ENCODE measurements at places on chromosomes 2 and 18.

DNA sequence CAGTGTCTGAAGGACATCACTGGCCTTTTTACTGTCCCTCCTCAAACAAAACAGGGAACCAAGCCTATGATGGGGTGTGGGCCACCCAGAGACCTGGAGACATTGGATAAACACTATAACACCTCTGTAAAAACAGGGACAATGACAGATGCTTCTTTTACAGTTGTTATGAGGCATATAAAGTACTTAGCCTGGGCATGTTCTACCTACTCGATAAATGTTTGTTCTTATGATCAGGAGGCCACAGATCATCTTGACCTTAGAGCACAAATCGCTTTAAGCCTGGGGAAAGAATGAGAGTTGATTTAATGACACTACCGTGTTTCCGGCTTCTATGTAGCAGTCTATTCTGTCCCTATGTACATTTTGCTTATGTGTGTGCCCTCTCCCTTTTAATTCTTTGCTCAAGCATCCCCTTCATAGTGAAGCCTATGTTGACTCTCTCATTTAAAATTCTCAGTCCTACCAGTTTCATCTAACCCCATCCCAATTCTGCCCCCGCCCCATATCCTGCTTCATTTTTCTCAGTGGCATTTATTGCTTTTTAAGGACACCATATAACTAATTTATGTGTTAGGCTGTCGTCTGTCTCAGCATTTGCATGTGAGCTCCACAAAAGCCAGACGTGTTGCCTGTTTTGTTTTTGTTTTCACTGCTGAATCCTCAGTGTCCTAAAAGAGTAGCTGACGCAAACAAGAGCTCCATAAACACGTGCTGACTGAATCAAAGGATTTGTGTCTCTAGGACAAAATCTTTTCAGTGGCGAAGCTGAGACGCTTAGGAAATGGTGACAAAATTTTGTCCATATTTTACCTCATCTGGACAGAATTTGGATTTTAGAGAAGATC is 182.3 kb upstream of the ST6GAL2 start:
- no peak for DNase-seq

DNA sequence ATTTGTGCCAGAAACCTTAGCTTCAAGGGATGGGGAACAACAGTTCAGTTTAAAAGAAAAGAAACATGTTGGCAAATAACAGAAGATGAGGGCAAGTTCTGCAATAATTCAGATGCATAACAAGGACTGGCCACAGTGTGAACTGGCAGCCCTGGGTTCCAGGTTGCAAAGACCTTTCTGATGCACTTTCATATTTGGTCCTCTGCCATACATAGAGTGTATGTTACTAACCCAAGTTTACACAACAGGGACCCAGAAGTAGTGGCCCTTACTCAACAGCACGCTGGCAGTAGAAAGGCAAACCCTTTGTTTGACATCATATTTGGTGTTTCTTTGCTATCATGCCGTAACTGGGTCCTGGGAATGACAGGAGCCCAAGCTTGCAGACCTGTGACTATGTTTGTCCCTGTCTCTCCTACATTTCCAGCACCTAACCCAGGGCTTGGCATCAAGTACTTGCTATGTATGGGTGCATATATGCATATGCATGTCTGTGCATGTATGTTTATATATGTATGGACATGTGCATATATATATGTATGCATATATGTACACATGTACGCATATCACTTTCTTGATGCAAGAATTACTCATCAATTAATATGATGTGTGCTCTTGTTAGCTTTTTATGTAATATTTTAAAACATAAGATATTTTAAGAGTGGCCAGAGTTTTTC is 94.3 kb downstream of the MBP start:
- DNase-seq: no peak

DNA sequence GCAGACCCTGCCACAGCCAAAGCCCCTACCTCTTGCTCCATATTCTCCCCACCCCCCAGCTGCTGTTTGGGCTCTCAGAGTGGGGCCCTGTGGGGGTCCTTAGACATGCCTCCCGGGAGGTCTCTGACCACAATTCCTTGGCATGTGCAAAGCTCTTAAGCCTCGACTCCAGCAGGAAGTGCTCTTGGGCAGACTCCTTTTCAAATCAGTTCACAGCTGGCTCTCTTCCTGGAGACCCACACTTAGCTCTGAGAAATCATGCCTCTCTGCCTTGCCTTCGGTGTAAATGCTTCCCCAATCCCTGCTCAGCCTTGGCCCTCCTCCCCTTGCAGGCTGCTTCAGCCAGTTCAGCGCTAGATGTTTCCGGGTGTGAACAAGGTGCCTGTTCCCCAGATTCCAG is 46.9 kb downstream of the NGEF start:
- DNase-seq: no peak

DNA sequence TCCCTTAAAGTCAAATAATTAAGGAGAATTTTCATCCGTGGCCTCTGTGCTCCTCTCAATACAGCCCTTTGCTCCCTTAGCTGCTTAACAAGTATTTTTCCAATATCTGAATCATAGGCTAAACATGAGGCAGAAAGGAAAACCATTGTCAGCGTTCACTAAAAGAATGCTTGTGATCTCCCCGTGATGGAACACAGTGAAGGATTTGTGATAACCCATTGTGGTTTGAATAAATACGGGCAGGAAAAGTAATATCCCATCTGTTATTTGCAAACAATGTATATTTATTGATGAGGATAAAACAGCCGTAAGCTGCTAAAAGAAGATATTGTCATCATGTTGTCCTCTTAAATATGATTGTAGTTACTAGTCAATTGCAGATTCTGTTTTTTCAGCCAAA is 258.1 kb downstream of the NAPG start:
- DNase-seq: no peak

DNA sequence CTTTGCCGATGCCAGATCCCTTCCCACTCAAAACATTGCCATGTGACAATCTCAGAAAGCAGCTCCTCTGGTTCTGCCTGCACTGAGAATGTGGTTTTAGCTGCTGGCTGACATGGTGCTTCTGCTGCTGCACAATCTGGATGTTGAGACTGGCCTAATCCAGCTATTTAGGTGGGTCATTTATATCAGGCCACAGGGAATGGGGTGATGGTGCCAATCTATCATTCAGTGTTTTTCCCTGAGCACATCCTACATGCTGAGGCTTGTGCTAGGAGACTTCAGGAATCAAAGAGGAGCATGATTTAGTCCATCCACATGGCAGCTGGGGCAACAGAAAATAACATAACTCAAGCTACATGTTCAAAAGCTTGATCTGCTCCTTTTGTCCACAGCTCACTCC is 144.7 kb downstream of the CYRIA start:
- no peak for DNase-seq

GRCh38 chr18:13888191-13888716 is 27.1 kb downstream of the MC2R start:
- DNase-seq: no peak

GRCh38 chr18:58649966-58650816 is 21.1 kb upstream of the MALT1 start:
- no peak for DNase-seq

DNA sequence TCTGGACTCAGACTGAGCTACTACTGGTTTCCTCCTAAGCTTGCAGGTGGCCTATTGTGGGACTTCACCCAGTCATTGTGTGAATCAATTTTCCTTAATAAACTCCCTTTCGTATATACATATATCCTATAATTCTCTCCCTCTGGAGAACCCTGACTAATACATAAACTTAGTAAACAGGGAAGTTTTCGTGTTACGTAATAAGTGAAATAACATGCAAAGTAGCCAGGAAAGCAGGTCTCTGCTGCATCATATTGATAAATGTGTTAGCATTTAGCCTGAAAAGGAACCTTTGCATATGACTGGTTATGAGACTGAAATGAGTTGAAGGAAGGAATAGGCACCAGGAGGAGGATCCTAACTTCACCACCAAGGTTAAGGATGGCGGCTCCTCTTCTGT is 527.2 kb upstream of the FAM98A start:
- DNase-seq: no peak

GRCh38 chr18:69246027-69246426 is 154.7 kb upstream of the DOK6 start:
- no peak for DNase-seq

GRCh38 chr2:237858294-237859081 is 935 bp upstream of the RAMP1 start:
- peak; percentile 56 for DNase-seq

- DNase-seq: no peak
These were observed 92.8 kb upstream of the NEDD4L start for GRCh38 chr18:57951117-57951796.

- DNase-seq: no peak
These were observed 207.9 kb downstream of the ARL4C start for GRCh38 chr2:234288974-234289455.

DNA sequence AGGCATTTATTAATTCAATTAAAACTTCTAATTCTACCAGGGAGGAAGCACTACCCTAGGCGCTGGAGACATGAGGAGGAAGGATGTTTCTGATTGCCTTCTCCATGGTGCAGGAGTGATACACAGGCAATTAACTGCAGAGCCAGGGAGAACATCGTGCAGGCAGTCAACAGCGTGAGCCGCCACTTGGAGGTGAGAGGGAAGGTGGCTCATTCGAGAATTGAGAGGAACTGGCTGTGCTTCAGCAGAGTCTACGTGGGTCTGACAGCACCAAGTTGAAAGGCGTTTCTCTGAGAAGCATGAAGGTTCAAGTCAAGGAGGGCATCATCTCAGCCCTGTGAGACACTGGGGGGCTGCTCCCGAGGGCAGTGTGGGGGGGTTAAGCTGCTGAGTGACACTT is 388.7 kb upstream of the MYT1L start:
- DNase-seq: no peak

- no peak for DNase-seq
These were observed 111.3 kb upstream of the SIX2 start for GRCh38 chr2:45120546-45120945.

GRCh38 chr2:240159251-240159839 is 18.9 kb upstream of the OTOS start:
- no peak for DNase-seq

GRCh38 chr18:39299152-39299551 is 1733.6 kb upstream of the CELF4 start:
- no peak for DNase-seq

DNA sequence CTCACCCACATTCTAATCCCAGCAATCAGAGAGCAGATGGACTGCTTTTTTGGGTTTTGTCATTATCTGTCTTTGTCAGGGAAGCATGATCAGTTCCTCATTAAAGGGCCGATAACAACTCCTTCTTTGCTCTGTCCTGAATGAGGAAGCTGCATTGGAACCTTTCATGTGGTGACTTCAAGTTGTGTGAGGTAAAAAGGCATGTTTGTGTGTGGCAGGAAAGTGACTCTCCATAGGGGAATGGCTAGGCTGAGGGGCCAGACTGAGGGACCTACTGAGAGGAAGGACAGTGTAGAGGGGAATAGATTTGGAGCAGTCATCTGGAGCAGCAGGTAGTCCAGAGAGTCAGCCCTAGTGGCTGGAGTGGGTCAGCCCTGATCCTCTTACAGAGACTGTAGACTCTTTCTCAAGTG is 23.6 kb upstream of the LRRTM1 start:
- no peak for DNase-seq

GRCh38 chr2:98975611-98976010 is 39.6 kb upstream of the CRACDL start:
- no peak for DNase-seq

- no peak for DNase-seq
These were observed 255.0 kb downstream of the CAMKMT start for GRCh38 chr2:44616667-44617155.

DNA sequence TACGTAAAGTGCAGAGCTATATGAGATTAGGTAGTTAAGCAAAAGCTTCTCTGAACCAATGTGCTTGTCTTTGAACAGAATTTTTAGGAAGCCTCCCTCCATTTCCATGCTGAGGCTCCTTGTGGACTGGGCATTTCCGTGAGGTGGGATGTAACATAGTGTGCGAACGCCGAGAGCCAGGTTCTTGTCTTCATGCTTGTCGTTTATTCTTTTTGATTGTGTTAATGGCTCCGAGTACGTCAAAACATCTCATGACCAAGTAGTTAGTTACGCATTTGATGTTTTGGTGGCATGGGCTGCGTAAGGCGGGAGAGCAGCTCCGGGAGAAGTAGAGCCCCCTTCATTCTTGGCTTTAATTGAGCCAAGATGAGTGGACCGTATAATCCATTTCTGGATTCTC is 32.9 kb downstream of the DGKD start:
- no peak for DNase-seq

GRCh38 chr2:190927301-190927700 is 46.7 kb downstream of the GLS start:
- no peak for DNase-seq

DNA sequence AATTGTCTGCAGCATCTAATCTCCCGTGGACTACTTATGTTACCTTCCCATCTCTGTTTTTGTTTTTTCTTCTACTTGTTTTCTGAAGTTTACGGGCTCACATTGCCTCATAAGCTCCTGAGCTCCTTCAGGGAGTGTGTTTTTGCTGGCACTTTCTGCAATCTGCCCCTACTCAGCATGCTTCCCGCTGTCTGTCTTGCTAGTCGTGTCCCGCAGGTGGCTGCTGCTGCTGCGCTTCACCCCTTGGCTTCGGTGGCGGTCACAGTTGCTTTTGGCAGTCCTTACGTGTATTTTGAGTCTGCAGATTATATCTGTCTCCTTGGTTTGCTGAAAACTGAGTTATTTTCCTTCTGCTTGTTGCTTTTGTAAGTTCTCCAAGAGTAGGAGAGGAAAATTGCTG is 37.3 kb downstream of the FER1L5 start:
- DNase-seq: peak; percentile 29

DNA sequence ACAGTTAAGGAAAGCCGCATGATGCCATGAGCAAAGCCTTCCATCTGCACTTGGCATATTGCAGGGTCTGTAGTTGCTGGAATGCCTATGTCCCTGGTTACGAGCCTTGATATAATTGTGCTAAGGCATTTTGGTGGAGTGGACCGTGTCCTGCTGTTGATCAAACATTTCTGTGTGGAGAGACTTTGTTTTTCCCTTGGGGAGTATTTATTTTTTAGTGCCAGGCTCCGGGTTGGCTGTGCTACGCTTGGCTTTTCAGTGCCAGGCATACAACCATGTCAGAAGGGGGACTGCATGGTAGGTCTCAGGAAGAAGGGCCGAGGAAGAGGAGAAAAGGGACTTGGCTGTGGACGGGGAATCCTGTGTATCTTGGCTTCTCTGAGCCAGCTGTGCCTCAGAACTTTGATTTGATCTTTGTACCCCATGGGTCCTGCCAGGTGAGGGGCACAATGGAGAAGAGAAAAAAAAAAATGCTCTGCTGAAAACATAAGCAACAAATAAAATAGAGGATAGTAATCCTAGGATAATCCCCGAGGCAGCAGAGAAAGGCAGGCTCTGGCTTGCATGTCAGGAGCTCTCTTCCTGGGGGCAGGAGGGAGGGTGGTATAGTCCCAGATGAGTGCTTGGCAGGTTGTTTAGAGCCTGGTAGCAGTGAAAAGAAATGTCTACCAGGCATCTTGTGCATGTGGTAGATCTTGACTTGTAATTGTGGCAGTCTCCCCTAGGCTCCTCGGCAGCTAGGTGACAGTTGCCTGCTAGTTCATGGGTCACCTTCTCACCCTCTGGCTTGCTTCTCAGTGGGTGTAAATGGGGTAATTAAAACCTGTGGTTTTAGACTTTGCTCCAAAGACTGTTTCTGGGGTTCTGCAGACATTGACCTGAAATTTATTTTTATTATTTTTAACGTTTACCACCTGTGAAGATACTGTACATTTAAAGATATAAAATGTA is 233.0 kb downstream of the NEDD4L start:
- no peak for DNase-seq

- DNase-seq: no peak
These were observed 84.9 kb upstream of the MRPS9 start for GRCh38 chr2:104952976-104953375.

GRCh38 chr2:209380293-209380692 is 43.6 kb upstream of the MAP2 start:
- DNase-seq: no peak

GRCh38 chr2:223997938-223998337 is 40.7 kb downstream of the MRPL44 start:
- DNase-seq: no peak
